ENCODE measurements at places on chromosomes 6 and 20.
A peak's percentile ranks its signal among the peaks of the same experiment; 100 is the strongest.

DNA sequence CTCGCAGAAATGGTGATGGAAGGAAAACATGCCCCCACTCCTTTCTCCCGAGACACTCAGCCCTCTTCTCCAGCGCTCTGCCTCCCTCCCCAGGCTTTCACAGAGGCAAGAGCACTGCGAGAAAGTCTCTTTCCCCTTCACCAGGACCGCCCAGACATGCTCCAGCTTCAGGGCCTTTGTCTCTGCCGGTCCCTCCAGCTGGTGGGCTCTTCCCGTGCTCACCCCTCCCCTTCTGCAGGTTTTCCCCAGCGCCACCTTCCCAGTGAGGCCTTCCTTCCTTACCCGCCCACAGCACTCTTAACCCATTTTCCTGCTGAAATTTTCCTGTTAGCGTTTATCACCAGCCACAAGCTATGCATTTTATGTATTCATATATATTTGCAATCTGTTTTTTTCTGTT is 86.2 kb downstream of the TFAP2C start:
- no peak for ATAC-seq

DNA sequence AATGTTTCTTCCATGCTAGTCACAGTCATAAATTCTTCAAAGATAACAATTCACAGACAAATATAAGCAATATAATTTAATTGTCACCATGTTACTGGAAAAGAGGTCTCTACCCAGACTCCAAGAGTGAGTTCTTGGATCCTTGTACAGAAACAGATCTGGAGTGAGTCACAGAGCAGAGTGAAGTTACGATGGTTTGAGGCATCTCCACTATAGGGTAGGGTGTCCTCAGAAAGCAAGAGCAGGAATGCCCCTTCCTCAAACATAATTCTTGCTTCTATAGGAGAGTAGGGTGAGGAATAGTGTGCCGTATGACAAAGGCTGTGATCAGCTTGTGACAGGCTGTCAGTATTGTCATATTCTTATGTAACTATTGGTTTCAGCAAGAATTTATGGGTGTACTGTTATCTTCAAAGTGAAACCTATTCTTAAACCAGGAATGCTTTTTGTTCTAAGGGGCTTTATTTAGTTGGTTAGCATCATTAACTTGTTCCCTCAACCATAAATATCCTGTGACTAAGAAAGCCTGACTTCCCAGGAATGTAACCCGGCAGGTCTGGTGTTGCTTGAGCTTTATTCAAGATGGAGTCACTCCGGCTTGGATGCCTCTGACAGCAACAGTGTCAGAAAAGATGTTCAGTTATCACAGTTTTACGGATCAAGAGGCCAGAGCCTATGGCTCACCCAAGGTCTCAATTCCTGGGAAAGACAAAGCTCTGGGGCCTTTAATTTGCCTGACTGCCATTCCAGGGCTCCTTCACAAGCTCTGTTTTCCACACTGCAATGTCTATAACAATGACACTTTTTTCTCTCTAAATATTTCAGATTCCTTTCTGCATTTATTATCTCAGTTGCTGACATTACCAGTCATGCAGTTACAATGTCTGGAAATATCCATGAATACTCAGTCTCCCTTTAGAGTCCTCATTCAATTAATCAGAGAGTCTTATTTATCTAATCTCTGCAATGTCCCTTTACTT is 298.6 kb downstream of the C6orf118 start:
- ATAC-seq = no peak

GRCh38 chr20:63693083-63693732 is 3.2 kb upstream of the TNFRSF6B start:
- no peak for ATAC-seq

- peak; percentile 88 for ATAC-seq
Measured at GRCh38 chr6:149863698-149864577, at the start of gene LRP11. LRP11 (minus strand) TSS chr6:149864359; CDS start chr6:149864020, 339 bp downstream.

- no peak for ATAC-seq
Measured at GRCh38 chr6:168678588-168678987, 237.6 kb downstream of the SMOC2 start.

GRCh38 chr6:79750806-79751205 is 119.7 kb downstream of the SH3BGRL2 start:
- ATAC-seq = no peak

DNA sequence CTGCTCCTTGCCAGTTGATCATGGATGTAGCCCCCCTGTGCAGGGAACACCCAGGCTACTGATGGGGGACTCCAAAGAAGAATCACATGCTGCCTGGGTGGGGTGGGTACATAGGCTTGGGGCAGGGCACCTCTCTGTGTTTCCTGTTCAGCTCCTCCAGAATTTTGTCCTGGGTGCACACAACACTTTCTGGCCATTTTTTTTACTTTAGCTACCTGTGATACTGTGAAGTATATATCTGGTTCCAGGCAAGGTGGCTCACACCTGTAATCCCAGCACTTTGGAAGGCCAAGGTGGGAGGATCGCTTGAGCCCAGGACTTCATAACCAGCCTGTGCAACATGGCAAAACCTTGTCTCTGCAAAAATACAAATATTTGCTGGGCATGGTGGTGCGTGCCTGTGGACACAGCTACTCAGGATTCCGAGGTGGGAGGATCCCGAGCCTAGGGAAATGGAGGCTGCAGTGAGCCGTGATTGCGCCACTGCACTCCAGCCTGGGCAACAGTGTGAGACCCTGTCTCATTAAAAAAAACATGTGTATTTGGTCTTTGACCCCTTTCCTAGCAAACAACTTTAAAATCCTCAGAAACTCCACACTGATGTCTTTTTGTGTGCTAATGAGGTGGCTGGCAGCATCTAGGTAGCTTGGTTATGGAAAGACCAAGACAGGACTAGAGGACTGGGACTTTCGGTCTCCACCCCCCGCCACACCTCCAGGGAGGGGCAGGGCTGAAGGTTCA is 14.1 kb downstream of the SLC4A11 start:
- ATAC-seq = no peak

DNA sequence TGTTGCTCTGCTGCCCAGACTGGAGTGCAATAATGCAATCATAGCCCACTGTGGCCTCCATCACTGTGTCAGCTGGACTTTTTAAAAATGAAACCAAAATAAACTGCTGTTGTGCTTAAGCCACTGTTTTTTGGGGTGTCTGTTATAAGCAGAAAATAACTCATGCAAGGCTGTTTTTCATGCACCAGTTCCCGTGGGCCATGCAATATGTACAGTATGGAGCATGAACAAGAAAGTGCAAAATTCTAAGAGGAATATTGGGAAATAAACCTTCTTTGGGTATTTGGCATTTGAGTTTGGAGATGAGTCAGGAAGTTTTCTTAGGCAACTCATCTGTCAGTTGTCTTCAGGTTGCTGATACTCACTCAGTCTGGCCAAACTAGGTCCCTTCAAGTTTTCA is 14.9 kb upstream of the ZFAND3 start:
- no peak for ATAC-seq

GRCh38 chr6:9521152-9521530 is 893.7 kb downstream of the TFAP2A start:
- no peak for ATAC-seq

GRCh38 chr6:11294228-11294627 is 61.8 kb upstream of the NEDD9 start:
- ATAC-seq = no peak

All from activated T-helper 17 cell treated with anti-CD3 and anti-CD28 coated beads, Interleukin-2, amount 50 U/mL, for 72 hours (primary cell).